ENCODE measurements at places on chromosomes 1 and 21. TPM values are rescaled to one million over a fixed set of nuclear protein-coding genes. Genes with fewer than 3 reads are reported as not detected.

DNA sequence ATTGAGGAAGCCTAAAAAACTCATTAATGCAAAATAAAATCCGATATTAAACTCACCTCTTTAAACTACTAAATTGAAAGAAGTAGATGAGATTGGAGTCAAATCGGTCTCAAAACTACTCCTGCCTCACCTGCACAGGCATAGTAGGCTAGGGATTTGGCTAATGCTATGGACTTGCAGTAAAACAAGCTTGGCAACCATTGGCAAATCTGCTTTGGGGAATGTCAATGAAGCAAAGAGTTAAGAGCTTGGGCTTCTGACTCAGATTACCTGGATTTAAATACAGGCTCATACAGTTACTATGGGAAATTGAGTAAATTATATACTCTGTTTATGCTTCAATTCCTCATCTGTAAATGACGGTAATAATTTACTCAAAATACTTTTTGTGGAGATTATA, 111.4 kb downstream of the TTLL7 start:
- no peak for DNase-seq

DNA sequence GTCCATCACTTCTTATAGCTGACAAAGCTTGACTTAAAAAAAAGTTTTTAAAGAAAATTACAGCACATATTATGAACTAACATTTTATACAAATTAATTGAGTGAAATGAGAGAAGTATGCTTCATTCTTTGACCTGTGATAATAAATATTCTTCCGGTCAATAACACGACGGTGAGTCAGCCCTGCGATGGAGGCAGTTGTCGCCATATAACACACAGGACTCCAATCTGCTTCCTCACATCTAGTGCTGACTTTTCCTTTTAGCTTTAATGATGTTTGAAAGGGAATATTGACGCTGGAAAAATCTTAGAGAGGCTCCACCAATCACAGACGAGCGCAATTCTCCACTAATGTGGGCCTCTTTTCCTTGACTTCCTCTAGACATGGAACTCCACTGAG, 166.9 kb upstream of the C1orf21 start:
- DNase-seq = no peak

DNA sequence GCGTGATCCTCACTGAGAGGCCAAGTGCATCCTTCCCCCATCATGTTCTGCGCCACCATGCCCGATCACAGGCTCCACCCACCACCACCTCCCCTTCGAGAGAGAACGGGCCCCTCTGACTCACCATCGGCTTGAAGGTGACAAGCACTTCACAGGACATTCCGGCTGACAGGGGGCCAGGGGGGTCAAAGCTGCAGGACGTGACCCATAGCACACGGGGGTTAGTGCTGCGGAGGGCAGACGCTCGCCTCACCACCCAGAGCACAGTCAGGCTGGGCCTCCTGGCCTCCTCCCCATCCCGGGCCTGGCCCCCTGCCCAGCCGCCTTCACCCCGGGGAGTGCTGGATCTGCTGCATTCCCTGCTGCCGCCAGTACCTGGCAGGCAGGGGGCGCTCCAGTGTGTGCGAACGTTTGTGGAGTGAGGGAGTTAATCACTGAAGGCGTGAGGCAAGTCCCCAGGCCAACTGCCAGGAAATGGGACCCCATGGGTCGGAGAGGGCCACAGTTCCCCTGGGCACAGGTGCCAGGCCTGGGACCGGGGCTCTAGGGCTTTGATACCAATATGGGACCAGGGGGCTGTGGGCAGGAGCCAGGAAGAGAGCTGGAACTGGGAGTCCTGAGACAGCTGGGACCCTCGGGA, 40.9 kb upstream of the TMEM52 start:
- DNase-seq = peak; percentile 71

- DNase-seq = no peak
Measured at GRCh38 chr1:1599030-1599934, 653 bp downstream of the FNDC10 start.

DNA sequence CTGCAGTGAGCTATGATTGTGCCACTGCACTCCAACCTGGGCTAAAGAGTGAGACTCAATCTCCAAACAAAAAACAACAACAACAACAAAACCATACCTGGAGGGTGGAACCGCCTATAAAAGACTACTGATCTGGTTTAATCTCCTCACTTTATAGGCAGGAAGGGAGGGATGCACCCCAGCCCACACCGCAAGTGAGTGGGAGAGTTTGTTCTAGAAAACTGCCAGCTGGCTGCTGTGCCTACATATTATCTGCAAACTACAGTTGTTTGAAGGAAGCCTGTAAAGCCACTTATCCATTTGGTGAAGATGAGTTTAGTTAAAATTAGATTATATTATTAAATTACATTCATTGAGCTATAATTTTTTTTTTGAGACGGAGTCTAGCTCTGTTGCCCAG, 9.1 kb upstream of the SRSF10 start:
- DNase-seq = no peak

GRCh38 chr21:34706337-34706736, 37.5 kb downstream of the CLIC6 start:
- no peak for DNase-seq

- no peak for DNase-seq
Measured at GRCh38 chr1:8323706-8324105, 5.8 kb downstream of the SLC45A1 start.

GRCh38 chr1:61313906-61314422, 231.6 kb downstream of the NFIA start:
- DNase-seq = no peak

DNA sequence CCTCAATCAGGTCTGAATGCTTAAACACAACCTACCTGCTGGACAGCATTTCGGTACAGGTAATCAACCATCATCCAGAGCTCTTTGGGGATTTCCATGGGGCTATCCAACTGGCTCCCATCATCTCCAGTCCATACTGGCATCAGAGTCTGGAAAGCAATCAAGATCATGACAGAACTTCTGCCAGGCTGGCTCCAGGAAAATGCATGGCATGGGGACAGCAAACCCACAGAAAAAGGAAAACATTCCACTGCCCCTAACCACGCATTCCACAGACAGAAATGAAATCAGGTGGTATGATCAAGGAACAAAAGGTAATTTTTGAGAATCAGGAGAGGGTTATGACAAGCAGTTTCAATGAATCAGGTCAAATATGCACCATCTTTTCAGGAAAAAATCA, 9.1 kb upstream of the MTF1 start:
- no peak for DNase-seq

- no peak for DNase-seq
Measured at GRCh38 chr1:28370239-28371009, 884 bp downstream of the PHACTR4 start.

GRCh38 chr1:78045926-78046778, at the start of gene GIPC2:
TSS of gene GIPC2 (plus strand) at chr1:78045966. CDS start at chr1:78046095, 129 bp downstream.
- no peak for DNase-seq

DNA sequence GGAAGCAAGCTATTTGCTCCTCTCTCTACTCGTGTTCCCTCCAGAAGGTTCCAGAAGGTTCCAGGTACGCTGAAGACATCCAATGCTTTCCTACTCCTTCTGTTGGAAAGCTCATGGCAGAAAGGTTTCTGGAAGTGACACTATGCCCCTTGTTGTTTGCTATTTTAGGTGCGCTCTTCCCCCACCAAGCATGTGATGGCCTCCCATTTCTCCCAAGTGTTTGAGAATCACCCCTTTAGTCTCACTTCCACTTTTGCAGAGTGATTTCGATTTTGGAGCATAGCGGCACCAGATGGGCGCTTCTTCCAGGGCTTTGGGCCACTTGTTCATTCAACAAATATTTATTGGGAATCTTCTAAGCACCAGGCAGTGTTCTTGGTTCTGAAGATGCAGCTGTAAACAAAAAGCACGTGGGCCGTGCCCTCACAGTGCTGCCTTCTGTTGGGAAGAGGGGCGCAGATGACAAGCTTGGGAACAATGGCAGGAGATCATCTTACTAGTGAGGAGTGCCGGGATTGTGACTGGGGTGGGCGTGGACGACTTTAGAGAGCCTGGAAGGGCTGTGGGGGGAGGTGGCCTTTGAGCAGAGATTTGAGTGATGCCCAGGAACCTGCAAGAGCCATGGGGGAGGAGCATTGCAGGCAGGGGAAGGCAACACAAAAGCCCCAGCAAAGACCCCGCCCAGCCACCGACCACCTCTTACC, 43.0 kb upstream of the TARDBP start:
- DNase-seq = no peak

DNA sequence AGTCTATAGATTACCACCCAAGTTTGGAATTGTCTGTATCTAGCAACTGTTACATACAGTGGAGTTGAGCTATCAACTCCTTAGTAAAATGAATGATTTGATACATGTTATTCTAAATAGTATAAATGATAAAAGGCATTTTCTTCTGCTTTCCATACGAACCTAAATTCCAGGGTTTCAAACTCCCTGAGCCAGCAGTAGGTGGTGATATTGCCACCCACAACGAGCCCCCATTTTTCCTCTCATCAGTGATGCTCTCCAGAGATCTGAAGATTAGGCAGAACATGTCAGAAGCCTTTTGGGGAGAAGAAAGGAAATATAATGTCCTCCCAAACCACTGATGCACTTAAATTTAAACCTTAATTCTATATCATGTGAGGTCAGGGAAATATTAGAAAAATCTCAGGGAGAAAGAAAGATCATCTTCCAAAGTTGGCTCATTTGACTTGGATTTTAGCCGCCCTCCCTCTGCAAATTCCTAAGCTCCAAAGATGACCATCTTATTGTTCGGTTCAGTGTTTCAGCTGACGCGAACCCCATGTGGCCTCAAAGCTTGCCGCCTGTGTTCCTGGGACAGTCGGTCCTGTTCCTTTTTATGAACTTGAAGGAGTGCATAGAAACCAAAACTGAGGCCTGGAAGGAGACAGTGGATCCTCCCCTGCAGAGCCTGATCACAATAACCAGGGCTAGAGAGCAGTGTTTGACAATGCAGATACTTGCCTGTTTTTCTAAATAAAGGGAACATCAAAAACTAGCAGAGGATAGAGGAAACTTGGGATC, 2.3 kb downstream of the EVA1C start:
- no peak for DNase-seq

GRCh38 chr1:36177589-36178431, 21.9 kb downstream of the MAP7D1 start:
- no peak for DNase-seq

DNA sequence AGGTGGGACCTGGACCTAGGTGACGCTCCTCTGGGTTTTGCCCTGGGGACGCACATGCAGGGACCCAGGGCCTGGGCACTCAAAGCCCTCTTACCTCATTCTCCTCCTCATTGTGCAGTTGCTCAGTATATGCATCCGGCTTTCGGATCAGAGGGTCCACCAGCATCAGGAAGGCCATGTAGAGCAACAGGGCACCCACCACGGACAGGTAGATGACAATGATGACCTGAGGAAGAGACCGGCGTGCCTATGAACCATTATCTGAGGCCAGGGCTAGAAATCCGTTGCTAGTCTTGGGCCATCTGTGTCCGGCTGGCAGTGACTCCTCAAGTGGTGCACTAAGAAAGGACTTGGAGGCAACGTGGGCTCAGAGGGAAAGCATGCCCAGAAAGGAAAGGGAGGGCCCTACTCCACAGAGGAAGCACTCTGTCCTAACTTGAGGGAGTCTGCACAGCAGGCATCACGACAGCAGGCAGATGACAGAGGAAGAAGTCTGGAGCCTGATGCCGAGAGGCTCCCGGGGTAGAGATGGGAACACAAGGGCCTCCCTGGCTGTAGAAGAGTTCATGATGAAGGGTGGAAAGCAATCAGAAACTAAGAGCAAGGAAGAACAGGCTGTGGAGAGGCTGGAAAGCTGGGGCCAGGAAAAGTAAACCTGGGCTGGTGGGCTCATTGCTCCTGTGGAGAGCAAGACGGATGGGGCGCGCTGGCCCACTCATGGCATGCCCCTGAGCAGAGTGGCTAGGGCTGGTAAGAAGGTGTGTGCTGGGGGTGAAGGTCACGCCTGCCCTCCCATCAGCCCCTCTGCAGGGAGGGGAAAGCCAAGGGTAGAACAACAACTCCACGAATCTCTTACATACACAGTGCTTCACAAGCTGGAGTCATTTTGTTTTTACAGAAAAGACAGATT, 10.3 kb downstream of the TMEM9 start:
- DNase-seq = no peak

- DNase-seq = no peak
Measured at GRCh38 chr21:39927304-39927886, 60.2 kb downstream of the PCP4 start.

DNA sequence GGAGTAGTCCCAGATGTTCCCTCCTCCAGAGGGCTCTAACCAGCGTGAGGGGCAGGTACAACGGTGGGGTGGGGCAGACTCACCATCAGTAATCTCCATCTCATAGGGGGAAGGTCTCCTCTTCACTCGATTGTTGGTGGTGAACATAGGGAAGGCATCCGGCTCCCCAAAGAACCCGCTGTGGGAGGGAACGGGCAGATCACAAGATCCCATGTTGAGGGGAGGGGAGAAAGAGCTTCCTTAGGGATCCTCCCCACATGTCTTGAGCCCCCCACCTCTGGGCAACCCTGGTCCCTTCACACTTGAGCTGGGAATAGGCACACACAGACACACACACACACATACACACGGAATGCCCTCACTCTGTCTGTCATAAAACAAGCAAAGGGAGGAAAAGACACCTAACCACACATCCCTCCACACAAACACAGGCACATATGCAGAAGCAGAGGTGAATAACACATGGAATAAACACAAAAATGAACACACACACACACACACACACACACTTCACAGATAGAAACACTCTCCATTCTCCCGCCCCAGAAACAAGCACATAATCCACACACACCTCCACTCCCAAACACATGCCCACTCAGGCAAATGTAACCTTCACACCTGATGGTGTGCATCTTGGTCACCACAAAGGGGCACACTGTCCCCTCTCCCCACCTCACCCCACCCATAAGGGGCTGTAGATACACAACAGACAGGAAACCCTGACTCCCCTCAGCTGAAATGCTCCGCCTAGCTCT, 7.9 kb downstream of the TAL1 start:
- no peak for DNase-seq

- no peak for DNase-seq
Measured at GRCh38 chr1:107664982-107665925, 299.7 kb downstream of the VAV3 start.

- DNase-seq = no peak
Measured at GRCh38 chr1:216306830-216307229, 116.4 kb downstream of the USH2A start.

DNA sequence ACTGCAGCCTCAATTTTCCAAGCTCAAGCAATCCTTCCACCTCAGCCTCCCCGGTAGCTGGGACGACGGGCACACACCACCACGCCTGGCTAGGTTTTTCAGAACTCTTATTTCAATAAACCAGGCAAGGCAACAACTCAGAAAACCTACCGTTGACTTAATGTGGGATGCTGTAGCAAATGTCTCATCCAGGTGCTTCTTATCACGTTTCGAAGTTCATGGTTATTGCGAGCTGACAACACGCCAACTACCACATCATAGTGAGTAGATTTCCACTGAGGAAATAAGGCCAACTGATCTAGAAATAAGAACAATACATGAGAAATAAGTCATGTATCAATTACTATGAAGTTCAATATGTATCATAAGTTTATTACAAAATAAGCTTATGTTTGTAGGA, 9.7 kb downstream of the B3GALNT2 start:
- DNase-seq = no peak

GRCh38 chr1:41414716-41415306, 53.6 kb downstream of the FOXO6 start:
- no peak for DNase-seq

The XKR8 gene
- 11.0 TPM for total RNA-seq

The DNAJC11 gene
- 75.6 TPM for total RNA-seq

The PADI4 gene
- 0.44 TPM for total RNA-seq

The RIMS3 gene
- 9.0 TPM for total RNA-seq

The WNT9A gene
- total RNA-seq = 5.6 TPM

The KMO gene
- total RNA-seq = not detected

The SPATA46 gene
- not detected for total RNA-seq

Measured in HCT116 (cell line).